ENCODE measurements at places on chromosomes 7 and 10.

DNA sequence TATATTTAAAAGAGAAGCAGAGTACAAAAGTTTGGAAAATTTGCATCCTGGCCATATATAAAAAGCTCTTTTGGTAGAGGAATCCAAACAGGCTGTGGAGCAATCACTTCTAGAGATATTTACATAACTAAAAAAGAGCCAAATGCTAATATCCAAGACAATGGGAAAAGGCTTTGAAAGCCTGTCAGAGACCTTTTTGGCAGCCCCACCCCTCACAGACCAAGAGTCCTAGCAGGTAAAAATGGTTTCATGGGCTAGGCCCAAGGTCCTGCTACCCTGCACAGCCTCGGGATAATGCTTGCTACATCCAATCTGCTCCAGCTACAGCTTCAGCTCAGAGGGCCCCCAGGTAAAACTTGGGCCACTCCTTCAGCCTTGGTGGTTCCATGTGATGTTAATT lies 430.2 kb upstream of the KCND2 start:
- no peak for DNase-seq

DNA sequence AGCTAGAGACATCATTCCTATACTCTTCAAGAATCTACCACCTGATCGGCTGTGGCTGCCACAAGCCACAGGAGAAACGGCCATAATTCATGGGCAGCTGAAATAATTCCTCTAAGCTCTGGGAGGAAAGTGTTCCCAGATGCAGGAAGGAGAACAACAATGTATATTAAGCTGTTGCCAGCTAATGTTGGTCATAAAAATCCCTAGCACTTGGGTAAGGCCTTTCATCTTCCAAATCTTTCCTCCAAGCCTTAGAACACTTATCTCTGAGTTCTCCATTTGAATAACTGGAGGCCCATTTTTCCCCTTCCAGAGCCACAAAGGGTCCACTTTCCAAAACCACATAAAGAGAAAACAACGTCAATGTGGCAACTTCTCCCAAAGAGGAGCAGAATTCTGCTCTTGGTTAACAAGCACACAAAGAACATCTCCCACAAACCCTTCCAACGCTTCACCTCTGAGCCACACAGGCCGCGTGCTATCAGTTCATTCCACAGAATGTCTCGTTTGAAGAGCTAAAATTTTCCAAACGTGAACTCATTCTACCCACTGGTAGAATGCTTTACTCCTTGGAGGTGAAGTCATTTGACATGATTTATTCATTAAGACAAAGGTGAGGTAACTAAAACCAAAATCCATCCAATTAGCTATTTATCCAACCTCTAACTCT lies 11.2 kb downstream of the KCNMA1 start:
- DNase-seq: no peak

GRCh38 chr7:26202019-26202990 lies 760 bp downstream of the CBX3 start:
- DNase-seq: no peak

DNA sequence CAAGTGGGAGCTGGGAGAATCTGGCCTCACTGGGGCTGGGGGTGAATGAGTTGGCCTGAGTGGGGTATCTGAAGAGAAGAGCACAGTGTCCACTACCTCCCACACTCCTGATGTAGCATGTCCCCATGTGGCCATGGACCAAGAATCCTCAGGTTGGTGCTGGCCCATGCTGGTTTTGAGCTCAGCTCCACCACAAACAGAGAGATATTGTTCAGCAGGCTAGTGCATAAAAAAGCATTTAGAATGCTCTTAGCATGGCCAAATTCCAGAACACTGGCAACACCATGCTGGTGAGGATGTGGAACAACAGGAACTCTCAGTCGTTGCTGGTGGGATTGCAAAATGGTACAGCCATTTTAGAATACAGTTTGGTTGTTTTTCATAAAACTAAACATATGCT lies 61.4 kb downstream of the FRMPD2 start:
- no peak for DNase-seq

DNA sequence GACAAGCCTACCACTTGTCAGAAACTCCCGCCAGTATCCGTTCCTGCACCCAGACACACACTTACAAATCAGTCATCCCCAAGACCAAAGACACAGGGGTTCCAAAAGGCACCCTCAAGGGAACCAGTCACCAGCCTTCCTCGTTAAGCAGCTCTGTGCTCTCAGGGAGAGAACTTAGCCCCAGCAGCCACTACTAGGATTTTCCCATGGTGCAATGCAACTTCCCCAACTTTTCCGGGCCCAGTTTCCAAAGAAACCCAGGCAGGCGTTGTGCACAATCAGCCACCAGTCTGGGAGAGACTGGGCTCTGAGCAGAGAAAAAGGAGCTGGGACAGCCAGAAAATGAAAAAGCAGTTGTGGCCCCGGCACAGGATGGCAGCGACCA lies 1.2 kb downstream of the DLG5 start:
- no peak for DNase-seq

DNA sequence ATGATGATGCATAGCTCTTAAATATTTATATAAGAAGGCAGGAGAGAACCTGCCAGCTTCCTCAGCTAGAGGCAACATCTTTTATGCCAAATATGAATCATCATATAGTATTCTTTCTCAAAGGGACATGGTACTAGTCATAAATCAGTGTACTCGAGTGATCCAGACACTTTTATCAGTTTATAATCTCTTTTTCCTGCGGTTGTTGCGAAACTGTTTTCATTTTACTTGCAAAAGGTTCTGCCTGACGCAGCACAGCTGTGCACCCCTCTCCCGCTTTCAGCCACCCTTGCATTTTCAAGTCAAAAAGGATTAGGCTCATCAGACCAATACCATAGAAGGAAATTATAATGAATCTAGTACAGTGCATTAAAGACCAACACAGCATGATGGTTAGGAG lies 332.3 kb upstream of the PRKCQ start:
- DNase-seq: no peak

- no peak for DNase-seq
Measured at GRCh38 chr7:76211216-76211615, 9.5 kb downstream of the SRRM3 start.

DNA sequence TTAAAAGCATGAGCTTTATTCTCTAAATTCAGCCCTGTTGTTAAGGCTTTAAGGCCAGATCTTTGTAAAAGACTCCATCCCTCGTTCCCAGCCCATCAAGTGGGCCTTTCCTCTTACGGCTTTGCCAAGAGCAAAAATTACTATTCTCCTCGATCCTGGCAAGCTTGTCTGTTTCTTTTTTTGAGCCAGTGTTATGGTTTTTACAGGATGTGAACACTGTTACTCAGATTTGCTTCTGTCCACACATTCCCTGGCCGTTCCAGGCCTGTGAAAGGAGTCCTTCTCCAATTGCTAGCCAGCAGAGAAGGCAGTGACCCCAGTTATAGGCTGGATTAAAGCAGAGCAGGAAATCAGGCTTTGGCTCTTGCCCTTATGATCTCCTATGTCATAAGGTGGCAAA lies 47.0 kb upstream of the EPC1 start:
- DNase-seq: no peak
